Activated CD4-positive, alpha-beta memory T cell treated with anti-CD3 and anti-CD28 coated beads, Interleukin-2, amount 10 ng/mL, durations not matched to agents 7 days and 5 days (primary cell): ENCODE measurements at places on chromosomes 1 and 21. TPM values are rescaled to one million over a fixed set of nuclear protein-coding genes. Genes with fewer than 3 reads are reported as not detected.

The HEYL gene
- total RNA-seq, result not detected

The CLIC4 gene
- total RNA-seq, result 28.9 TPM

GRCh38 chr21:43794311-43794710, 4.9 kb downstream of the RRP1 start:
- no peak for DNase-seq

DNA sequence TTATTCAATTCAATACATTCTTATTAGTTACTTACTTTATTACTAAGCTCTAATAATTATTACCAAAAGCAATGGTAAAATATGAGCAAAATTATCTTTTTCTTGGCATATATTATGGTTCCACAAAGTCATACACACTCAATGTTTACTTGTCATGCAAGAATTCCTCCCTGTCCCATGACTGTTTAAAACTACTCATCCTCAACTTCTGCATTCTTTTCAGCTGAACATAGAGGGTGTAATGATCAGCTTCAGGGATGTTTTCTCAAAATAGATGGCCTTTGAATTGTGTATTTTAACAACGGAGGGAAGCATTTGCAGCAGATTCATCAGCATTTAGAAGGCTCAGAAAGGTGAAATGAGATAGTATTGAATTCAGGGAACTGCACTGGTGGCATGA, 499.0 kb downstream of the RWDD3 start:
- DNase-seq, result no peak
